ENCODE measurements at places on chromosomes 2 and 18.
A peak's percentile ranks its signal among the peaks of the same experiment; 100 is the strongest.

- DNase-seq = no peak
Observed at GRCh38 chr18:56933472-56933871, 213.4 kb upstream of the BOD1L2 start.

DNA sequence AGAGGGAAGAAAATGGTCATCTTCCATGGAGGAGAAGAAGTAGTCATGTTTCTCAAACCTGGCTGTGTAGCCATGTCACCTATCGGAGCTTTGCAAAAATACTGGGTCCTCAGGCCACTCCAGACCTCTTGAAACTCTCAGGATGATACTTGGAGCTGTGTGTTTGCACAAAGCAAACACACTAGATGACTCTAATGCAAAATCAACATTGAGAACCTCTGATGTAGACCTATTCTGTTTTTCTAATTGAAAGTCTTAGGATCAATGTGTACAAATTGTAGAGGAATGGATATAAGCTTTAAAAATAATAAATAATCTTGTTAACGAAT is 444.3 kb downstream of the RND3 start:
- no peak for DNase-seq

DNA sequence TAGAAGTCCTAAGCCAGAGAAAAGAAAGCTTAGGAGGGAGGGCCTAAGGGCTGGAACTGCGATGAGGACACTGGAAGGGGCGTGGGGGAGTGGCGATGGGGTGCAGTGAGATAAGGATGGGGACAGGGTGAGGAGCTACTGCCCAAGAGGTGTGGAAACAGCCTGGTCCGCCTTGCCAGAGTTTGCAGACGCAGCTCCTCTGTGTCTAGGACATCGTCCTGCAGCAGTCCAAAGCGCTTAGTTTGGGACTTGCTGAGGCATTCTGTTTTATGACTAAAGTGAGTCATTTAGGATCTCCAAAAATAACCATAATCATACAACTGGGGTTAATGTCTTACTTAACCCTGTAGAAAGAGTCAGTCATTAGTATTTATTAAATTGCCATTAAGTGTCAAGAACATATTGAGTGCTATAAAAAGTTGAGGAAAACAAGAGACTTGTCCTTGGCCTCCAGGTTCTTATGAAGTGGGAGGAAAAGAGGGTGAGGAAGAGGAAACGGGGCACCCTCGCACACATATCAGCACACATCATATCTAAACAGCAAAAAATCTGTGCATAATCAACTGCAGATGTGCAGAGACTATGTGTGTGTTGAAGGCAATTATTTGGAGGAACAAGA is 74.8 kb downstream of the CDK15 start:
- no peak for DNase-seq

- no peak for DNase-seq
Observed at GRCh38 chr18:58659691-58660090, 11.6 kb upstream of the MALT1 start.

GRCh38 chr18:44309185-44309584 is 371.5 kb upstream of the SETBP1 start:
- DNase-seq = no peak

- DNase-seq = no peak
Observed at GRCh38 chr18:47528343-47528742, 276.9 kb upstream of the SKOR2 start.

DNA sequence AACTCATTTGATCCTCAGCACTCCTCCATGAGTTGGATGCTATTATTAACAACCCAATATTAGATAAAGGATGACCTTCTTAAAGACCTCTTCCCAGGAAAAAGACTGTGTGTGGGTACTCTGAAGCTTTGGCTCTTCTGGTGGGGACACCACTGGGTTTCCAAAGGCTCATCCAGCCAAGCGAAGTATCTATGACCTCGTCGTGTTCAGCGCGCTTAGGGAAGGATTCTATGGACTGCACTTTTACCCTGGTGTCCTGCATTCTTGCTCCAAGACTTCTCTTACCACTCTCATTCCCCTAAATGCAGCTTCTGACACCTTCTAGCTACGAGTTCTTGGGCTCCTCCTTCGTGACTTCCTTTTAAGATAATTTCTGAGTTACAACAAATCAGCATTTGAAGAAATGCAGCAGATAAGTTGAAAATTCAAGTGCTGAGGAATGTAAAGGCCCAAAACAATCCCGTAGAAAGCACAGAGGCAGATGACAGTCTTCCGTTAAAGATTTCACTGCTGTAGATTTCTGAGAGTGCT is 673 bp upstream of the HNMT start:
- DNase-seq = no peak

- DNase-seq = no peak
Observed at GRCh38 chr2:75787532-75788132, 76.9 kb upstream of the GCFC2 start.

DNA sequence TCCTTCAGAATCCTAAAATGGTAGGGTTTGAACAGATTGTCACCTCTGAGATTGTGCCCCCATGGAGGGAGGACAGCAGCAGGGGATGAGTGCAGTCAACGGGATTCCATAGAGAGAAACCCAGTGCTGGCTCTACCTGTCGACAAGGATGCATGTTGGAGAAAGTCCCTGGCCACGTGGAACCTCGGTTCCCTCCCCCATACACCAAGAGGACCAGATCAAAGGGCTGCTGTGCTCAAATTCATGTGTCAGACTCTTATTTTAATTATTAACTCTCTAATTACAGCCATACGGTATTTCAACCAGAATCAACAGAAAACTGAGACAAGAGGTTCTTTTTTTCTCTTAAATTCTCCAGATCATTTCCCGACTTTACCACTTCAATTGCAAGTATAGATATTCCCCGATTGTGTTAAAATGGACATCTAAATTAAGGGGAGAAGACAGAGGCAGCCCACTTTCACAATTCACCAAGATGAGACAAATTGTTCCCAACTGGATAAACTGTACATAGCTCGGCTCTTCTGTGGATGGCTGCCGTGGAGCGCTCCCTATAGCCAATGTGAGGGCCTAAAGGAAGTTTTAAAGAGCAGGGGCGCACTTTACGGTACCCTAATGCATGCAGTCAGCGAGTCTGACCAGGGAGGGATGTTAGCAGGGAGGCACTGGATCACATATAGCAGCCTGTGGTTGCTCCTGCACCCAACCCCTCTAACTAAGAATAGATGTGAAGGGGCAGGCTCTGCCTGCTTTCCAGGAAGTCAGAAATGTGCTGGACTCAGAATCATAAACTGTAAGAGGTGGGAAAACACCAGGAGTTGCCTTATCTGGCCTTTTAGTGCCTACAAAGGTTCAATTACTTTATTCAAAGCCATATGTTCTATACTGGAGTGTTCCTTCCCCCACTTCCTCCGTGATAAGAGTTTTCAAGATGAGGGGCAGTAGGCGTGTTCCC is 123.1 kb downstream of the CACNB4 start:
- DNase-seq = no peak

DNA sequence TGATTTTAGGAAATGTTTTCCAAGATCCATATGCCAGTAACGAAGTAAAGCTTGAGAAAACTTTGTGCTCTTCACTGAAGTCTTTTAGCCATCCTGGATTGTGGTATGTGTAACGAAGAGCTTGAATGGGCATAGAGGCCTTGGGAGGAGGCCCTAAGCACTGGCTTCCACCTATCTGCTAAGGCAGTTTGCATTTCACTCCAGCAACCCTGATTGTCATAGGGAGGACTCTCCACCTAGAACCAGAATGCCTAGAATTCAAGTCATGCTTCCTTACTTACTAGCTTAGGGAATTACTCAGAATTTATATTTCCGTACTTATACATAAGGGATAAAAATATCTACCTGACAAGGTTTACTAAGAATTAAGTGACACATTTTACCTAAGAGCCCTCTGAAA is 451.5 kb downstream of the FBXO15 start:
- no peak for DNase-seq

GRCh38 chr2:213279116-213279620 is 5.1 kb upstream of the SPAG16 start:
- DNase-seq = no peak

- DNase-seq = no peak
Observed at GRCh38 chr2:239224199-239224570, 176.6 kb downstream of the HDAC4 start.

DNA sequence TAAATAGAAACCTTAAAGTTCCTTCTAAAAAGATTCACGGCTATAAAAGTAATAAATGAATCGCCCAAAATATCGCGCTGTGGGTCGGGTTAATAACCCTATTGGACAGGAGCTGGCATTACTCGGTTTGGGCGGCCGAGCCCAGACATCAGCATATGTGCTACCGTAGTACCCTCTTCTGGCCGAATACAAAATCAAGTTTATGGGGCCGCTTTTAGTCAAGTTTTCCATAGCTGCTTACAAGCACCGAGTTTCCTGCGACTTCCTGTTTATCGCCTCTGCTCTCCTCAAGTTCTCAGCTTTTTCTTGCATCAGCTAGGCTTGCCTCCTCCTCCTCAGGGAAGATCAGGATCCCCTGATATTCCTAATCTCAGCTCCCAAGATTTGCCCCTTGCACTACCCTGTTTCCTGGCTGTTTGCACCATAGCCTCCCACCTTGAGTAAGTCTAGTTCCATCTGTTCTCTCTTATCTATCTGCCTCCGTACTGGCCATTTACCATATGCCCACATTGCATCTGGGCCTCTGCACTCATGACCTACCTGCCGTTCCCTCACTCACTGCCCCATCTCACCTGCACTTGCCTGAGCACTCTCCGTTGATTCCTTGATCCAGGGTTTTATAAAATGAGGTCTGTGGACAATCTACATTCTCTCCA is 56.1 kb downstream of the SLC35F5 start:
- peak; percentile 11 for DNase-seq

- DNase-seq = no peak
Observed at GRCh38 chr2:224959556-224959955, 82.7 kb downstream of the DOCK10 start.

GRCh38 chr2:31110431-31110830 is 27.8 kb downstream of the GALNT14 start:
- no peak for DNase-seq

- no peak for DNase-seq
Observed at GRCh38 chr2:176595986-176596385, 326.7 kb downstream of the MTX2 start.

DNA sequence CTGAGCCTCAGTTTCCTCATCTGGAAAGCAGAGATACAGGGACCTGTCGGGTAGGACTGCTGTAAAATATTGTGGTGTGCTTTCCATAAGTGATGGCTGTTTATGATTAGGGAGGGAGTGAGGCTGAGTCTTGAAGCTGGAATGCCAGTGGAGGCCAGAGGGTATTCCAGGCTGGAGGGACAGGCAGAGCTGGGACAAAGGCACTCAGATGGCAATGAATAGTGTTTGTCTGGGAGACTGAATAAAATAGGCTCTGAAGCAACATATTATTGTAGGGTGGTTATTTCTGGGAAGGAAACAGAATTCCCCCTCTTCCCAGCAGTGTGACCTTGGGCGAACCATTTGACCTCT is 120.7 kb downstream of the INHBB start:
- no peak for DNase-seq

DNA sequence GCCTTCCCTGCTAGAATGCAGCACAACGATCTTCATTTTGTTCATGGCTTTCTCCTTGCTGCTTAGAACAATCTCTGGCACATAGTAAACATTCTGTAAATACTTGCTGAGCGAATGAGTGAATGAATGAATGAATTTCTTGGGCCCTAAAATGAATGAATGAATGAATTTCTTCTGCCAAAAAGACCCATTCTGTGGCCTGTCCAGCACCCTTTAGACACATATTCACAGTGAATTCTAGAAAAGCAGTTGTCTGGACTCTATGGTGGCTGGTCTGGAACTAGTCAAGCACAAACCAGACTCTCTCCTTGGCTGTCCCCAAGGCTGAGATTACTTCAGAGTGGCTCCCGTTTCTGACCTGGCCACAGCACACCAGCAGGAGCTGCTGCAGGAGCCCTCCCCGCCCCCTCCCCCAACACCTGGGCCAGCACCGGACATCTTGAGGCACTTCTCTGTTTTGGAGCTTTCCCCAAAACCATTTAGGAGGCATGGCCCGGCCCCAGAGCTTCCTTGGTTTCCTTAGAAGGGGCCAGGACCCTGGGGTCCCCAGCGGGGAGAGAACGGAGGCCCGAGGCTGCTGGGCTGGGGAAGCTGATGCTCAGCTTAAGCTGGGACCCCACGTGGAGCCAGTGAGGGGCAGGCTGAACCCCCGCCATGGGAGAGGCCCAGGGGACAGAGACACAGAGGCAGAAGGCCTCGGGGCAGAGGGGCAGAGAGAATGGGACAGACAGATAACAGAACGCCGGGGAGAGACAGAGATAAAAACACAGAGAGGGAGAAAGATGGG is 159.0 kb downstream of the ZFP36L2 start:
- DNase-seq = no peak

DNA sequence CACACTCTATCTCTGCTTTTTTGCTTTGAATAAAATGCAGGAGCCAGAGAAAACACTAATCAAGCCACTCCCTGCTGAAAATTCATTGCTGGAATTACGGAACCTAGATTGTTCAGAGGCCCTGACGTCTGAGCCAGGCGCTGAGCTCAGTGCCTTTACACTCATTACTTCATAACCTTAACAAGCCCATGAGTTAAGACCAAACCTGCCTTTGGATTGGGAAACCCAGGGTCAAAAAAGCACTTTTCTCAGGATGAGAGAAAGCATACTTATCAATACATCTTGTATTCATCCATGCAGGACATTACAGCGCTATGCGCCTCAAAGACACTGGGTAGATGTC is 762 bp downstream of the INO80C start:
- DNase-seq = no peak

- no peak for DNase-seq
Observed at GRCh38 chr18:3207565-3207964, 12.2 kb downstream of the MYOM1 start.

DNA sequence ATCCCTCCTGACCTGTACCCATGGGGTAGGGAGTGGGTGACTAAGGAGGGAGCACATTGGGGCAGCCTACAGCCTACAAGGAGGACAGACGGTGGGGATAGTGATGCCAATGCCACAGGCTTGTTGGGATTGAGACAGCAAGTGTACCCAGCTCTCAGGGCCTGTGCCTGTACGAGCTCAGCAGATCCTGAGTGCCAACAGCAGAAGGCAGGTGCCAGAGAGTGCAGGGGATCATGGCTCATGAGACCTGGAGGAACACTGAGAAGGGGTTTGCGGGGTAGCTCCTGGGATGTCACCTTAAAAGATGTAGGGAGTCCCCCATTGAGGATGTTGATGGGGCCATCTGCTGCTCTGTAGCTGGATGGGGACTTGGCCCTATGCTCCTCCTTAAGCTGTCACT is 10.3 kb upstream of the SNED1 start:
- no peak for DNase-seq

DNA sequence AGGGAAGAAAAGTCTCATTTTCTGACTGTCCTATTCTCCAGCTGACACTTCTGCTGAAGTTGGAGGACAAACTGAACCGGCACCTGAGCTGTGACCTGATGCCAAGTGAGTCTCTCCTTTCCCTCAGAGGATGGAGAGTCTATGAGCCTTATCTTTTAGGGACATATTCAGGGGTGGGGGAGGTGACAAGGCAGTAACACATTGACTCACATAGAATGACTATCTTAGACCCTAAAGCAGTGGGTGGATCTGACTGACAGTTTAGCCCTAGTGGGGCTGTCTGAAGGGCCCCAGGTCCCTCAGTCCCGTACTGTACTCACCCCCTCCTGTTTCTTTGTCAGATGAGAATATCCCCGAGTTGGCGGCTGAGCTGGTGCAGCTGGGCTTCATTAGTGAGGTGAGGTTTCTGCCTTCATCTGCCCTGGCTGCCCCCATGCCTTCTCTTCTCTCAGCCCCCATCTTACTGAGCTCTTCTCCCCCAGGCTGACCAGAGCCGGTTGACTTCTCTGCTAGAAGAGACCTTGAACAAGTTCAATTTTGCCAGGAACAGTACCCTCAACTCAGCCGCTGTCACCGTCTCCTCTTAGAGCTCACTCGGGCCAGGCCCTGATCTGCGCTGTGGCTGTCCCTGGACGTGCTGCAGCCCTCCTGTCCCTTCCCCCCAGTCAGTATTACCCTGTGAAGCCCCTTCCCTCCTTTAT is 805 bp upstream of the KRTCAP3 start:
- no peak for DNase-seq

- no peak for DNase-seq
Observed at GRCh38 chr2:178250429-178250828, 56.1 kb downstream of the OSBPL6 start.

All from effector memory CD4-positive, alpha-beta T cell (primary cell).